Fibroblast of skin of back (primary cell): ENCODE measurements at places on chromosomes 7 and 10.

DNA sequence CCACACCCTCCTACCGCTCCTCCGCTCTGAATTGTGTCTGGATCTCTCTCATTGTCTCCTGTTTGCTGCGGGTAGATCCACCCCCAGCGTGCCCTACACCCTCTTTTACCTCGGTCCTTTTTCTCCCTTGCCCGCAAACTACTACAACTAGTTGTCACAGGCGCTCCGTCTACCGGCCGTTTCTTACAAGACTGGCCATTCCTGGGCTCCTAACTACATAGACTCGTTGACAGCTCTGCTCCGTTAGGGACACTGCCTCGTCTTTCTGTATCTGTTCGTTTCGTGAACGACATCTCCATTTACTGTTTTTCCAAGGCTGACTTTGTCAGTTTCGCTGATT, 786 bp downstream of the TAF3 start:
- peak; percentile 60 for DNase-seq

GRCh38 chr10:122021828-122022227, 32.9 kb downstream of the TACC2 start:
- no peak for DNase-seq

- DNase-seq = no peak
These were observed 284.2 kb downstream of the SUGCT start for GRCh38 chr7:40418983-40419382.

DNA sequence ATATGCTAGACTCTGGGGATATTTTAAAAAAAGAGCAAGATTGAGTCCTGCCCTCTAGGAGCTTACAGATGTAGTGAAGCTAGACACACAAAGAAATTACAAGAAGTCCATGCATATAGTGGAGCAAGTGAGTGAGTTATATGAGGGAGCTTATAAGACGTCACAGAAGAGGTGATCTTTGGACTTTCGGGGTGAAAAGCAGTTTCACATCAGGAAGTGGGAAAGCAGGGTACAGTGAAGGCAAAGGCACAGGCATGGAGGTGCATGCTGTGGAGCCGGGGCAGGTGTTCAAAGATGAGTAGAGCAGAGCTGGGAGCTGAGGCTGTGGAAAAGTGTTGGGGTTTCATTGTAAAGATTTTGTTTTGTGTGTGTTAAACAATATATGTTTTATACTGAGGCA, 38.5 kb upstream of the EXOC6 start:
- DNase-seq = no peak

- no peak for DNase-seq
These were observed 372.4 kb downstream of the SUGCT start for GRCh38 chr7:40507166-40507565.

GRCh38 chr10:126215746-126216631, 172.3 kb downstream of the ADAM12 start:
- peak; percentile 57 for DNase-seq

GRCh38 chr10:110864662-110865140, 7.0 kb upstream of the PDCD4 start:
- no peak for DNase-seq

DNA sequence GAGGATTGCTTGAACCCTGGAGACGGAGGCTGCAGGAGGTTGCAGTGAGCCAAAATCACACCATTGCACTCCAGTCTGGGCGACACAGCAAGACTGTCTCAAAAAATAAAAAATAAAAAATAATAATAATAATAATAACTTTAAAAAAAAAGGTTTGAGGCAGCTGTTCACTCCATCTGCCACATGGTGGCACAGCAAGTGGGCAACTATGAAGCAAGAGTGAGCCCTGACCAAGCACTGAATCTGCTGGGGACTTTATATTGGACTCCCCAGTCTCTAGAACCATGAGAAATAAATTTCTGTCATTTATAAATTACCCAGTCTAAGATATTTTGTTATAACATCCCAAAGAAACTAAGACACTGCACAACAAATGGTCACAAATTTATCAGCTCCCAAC, 14.6 kb upstream of the BRI3 start:
- peak; percentile 36 for DNase-seq

DNA sequence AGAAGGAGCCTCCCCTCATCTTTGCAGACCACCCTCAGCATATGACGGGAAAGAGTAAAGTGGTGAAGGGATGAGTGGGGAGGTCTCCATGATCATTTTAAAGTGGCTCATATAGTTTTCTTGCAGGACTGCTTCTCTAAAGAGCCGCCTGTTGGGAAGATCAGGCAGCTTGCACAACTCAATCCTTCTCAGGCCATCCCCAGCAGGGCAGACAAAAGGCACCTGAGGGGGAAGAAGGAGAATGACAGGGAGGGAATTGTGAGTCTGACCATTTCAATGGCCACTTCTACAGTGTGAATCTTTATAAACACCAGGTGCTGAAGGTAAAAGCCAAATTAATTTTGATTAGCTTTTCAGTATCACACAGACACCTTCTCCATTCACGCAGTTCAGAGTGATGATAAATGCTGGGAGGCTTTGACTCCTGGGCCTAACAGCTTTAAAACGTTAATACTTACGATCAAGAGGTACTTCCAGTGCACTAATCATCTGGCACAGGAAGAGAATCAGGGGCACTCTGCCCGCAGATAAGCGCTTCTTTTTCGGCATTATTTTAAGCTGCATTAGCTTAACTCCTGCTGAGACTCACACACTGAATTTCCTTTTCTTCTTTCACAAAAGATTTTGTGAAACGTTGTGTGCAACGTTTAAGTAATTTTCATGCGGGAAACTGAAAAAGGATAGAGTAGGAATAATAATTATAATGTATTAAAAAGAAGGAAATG, 109.5 kb upstream of the LAMB4 start:
- DNase-seq = no peak

- peak; percentile 99 for DNase-seq
These were observed 899.1 kb upstream of the AUTS2 start for GRCh38 chr7:68699090-68699711.

- DNase-seq = peak; percentile 38
These were observed 13.1 kb downstream of the PHKG1 start for GRCh38 chr7:56079450-56080185.

GRCh38 chr7:130385600-130386066, 5.3 kb downstream of the CPA1 start:
- DNase-seq = no peak

DNA sequence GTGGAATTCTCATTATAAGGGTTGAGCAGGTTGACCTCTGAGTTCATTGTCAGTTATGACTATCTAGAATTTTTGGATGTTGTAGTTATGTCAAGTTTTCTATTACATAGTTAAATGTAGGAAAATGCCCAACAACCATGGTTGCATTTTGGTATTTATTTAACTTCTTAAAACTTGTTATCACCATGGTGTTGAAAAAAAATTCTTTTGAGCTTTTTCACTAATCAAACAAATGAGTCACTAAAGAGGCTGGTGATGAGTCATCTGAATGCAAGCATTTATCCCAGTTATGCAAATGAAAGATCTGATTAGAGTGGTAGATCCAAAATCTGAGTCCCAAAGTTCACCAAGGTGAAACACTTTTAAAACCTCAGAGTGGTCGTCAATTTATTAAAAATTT, 624.7 kb upstream of the IGFBP3 start:
- peak; percentile 91 for DNase-seq

- DNase-seq = peak; percentile 81
These were observed 183.2 kb upstream of the LYZL1 start for GRCh38 chr10:29105516-29106215.

DNA sequence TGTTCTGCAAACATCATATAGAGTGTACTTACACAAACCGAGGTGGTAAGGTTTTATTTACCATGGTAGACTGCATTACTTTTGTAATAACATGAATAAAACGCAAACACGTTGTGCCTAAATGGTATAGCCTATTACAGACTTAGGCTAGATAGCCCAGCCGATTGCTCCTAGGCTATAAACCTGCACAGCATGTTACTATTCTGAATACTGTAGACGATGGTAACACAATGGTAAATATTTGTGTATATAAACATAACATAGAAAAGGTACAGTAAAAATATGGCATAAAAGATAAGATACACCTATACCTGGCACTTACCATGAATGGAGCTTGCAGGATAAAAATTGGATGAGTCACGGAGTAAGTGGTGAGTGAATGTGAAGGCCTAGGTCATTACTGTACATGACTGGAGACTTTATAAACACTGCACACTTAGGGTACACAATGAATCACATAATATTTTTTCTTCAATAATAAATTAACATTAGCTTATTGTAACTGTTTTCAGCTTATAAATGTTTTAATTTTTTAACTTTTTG, 16.3 kb downstream of the AKR1D1 start:
- DNase-seq = no peak

GRCh38 chr10:63166742-63167258, 33.7 kb downstream of the NRBF2 start:
- DNase-seq = peak; percentile 77

GRCh38 chr10:6343305-6344010, 140.7 kb downstream of the PFKFB3 start:
- DNase-seq = no peak

DNA sequence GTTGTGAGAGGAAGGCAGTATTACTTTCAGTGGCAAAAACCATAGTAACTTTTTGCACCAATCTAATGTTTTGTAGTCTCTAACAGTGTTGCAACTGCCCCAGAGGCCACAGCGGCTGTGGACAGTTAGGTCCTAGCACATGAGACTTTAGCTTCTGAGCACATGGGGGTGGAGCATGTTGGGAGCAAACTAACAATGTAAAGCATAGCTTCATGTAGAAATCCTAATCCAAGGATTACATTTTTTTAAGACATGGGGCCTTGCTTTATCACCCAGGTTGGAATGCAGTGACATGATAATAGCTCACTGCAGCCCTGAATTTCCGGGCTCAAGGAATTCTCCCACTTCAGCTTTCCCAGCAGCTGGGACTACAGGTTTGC, 49.0 kb downstream of the LAMB1 start:
- DNase-seq = peak; percentile 36

DNA sequence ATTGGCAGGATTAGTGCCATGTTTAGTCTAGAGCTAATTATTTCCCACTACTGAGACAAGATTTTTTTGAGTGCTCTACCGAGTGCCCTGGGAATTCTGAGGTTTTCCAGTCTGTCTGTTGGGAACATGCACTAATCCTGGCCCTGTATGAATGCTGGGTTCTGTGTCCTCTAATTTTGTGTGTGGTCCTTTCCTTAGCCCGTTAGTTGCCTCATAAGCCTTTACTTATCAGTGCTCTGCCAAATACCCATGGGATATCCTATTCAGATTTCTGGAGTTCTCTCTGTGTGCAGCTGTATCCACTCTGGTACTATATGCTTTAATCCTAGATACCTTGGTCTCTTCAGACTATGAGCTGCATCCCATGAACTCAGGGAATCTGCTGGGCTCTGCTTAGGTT, 13.1 kb downstream of the CSGALNACT2 start:
- DNase-seq = no peak

DNA sequence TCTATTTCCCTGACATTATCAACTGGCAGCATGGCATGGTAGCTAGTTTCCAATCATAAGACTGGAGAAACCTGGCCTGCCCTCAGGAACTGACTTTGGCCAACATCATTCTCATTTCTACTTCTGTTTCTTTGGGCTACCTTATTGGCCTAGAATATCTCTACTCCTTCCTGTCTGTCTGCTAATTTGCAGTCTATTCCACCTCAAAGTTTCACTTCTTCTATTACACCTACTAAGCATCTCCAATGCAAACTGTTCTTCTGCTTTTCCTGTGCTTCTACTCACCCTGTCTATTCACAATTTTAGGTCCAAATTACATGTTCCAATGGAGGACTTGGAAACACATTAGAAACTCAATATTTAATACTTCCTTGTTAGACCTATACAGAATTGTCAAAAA, 65.6 kb downstream of the ZNF503 start:
- no peak for DNase-seq

- DNase-seq = no peak
These were observed 19.0 kb upstream of the TMEM26 start for GRCh38 chr10:61472090-61472674.

- DNase-seq = peak; percentile 61
These were observed 47.7 kb downstream of the NOC3L start for GRCh38 chr10:94315024-94315451.

- no peak for DNase-seq
These were observed 1042.9 kb downstream of the GATA3 start for GRCh38 chr10:9097206-9097990.

- DNase-seq = no peak
These were observed 45.1 kb upstream of the LYZL1 start for GRCh38 chr10:29243750-29244149.

DNA sequence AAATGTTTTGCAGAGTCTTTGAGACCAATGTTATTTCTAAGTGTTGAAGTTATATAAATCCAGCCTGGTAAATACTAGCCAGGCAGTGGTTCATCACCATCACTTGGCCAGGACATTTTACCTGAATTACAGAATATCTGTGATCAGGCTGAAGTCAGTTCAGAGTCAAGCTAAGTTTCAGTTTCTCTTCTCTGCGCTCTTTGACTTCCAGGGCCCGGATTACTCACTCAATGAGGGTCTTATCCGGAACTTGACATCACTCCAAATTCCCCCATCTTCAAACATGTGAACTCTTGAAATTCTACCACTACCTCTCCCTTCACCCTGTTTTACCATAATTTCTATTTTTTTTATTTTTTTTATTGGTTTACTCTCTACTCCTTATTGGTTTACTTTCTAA, 36.6 kb upstream of the CCAR1 start:
- no peak for DNase-seq

- peak; percentile 49 for DNase-seq
These were observed 21.8 kb downstream of the RPA3 start for GRCh38 chr7:7696458-7697119.

- no peak for DNase-seq
These were observed 8.5 kb downstream of the AKR1B1 start for GRCh38 chr7:134450294-134451000.

- DNase-seq = no peak
These were observed 11.7 kb downstream of the CNPY1 start for GRCh38 chr7:155534691-155535090.

DNA sequence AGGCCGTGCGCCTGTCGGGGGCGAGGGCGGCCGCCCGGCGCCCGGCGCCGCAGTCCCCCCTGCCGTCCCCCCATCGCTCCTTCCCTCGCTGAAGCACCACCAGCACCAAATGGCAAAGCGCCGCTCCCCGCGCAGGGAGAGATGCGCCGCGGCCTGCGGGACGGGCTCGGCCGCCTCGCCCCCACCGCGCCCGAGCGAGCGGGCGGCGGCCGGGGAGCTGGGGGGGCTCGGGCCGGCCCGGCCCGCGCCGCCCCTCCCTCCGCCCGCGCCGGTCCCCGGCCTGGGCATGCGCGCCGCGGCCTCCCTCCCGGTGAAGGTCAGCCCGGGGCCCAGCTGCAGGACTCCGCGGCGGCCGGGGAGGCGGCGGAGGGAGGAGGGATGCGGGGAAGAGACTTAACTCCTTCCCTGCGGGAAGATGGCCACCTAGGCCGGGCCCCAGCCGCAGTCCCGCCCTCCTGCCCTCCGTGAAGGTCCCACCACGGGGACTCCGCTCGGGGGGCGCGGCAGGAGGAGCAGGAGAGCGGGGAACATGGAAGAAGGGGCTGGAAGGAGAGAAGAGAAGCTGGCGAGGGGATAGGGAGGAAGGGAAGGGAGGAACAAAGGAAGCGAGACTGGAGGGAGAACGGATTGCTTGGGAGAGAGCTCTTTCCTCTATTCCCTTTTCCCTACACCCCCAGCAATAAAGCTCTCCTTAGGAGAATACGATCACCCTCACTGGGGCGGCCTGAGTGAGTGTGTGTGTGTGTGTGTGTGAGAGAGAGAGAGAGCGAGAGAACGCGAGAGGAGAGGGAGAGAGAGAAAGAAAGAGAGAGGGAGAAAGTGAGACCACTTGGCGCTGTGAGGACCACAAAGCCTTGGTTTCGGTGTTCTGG, 3.4 kb upstream of the SMARCD3 start:
- DNase-seq = peak; percentile 73
